Right cardiac atrium (tissue), 5 donors: ENCODE measurements at places on chromosomes 7 and 10.

DNA sequence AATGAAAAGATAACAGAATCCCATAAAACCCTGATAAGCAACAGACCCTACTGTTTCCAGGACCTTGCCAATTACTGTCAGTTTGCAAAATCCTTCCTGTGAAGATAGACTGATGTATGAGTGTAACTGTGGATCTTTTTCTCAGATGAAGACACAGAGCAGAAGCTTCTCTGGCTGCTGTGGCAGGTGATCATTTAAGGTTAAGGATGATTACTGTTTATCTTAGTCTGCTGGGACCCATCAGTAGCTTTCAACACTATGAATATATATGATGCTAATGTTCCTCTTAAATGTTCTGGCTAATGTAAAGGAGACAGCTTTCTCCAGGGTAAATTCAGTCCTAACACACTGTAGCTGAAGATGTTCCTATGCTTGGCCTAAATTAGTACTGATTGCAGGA lies 56.0 kb upstream of the CTTNBP2 start:
- DNase-seq = no peak

DNA sequence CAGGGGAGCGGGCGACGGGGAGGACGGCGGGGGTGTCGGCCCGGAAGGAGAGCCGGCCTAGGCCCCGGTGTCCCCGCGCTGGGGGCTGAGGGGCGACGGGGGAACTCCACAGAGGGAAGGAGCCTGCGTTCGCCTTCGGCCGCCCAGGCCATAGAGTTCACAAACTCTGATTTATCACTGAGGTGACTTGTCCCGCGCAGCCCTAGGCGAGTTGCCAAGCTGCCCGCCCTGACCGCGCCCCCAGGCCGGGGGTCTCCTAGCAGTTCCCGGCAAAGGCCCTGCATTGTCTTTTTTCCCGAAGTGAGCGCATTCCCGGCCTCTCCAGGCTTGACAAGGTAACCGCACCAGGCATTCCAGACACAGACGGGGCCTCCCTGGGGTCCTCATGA lies 2.9 kb upstream of the NKX6-2 start:
- no peak for DNase-seq

- DNase-seq = no peak
These were observed 21.3 kb downstream of the BTBD16 start for GRCh38 chr10:122292376-122292775.

DNA sequence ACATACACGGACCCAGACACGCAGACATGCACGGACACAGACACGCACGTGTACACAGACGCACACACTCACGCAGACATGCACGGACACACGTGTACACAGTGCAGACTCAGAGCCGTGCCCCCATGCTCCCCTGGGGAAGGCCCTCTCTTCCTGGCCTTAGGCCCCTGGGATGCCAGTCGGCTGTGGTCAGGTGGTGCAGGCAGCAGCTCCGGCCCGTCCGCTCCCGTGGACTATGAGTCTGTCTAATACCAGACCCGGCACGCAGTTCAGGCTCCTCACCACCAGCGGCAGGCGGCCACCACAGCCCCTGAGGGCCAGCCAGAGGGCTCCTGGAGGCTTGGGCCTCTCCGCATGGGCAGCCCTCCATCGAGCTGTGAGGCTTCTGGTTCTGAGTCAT lies 52.0 kb upstream of the NKX6-2 start:
- DNase-seq = no peak

DNA sequence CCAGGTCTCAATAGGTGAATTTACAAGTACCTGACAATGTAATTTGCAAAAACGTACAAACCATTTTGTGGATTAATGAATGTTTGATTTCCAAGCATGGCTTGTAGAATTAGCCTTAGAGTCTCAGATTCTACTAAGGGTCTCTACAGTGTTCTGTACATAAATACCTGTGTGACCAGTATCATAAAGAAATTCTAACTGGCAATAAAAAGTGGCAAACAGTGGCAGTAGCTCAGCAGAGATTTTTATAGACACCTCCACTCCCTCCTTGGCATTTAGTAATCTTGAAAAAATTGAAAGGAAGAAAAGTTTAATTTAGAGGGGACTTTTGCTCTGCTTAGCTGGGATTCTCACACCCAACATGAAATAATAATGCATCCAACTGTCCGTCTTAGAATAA lies 220.8 kb downstream of the POU6F2 start:
- DNase-seq = no peak

GRCh38 chr7:42180806-42181205 lies 56.2 kb downstream of the GLI3 start:
- DNase-seq = no peak

- no peak for DNase-seq
These were observed 127.9 kb upstream of the EEPD1 start for GRCh38 chr7:36025190-36025589.
